ENCODE measurements at places on chromosomes 16 and 17. TPM values are rescaled to one million over a fixed set of nuclear protein-coding genes. Genes with fewer than 3 reads are reported as not detected.

Gene C17orf107
- 1.8 TPM for polyA plus RNA-seq

Gene EPX
- not detected for polyA plus RNA-seq

Gene KRTAP4-4
- not detected for polyA plus RNA-seq

Gene GINS3
- 1.7 TPM for polyA plus RNA-seq

Measured in naive B cell (primary cell).